HL-60 (cell line): ENCODE measurements at places on chromosomes 5 and 9.

GRCh38 chr9:114395768-114396167 is 8.0 kb upstream of the AKNA start:
- DNase-seq: no peak

- DNase-seq: no peak
These were observed 72.6 kb upstream of the GALNT10 start for GRCh38 chr5:154117930-154118329.

DNA sequence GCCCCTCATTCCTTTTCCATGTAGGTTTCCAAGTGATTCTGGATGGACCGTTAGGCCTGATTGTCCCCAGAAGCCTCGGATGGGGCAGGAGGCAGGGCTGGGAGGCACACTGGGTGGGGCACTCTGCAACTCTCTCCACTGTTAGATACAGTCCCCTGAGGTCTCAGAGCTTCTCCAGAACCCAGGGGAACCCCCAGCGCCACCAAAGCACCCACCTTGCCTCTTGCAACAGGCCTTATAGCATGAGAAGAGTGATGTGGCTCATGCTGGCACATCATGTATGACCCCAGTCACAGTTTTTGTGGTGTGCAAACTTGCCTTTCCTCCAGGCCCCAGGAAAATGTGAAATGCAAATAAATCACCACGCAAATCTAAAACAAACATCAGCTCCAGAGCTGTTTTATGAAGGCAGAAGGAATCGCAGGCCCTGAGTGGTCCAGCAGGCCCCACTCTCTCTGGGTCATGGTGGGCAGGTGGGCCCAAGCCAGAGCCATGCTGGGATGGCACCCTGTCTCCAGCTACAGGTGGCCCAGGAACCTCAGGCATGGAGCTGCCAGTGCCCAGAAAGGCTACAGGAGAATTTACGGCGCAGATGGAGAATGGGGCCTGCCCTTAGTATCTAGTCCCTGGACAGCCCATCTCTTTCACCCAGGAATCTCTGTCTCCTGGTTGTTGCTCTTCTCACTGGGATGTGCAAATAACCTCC is 36.3 kb upstream of the CDKN2AIPNL start:
- no peak for DNase-seq

GRCh38 chr5:179387151-179388110 is 42.2 kb upstream of the ADAMTS2 start:
- DNase-seq: no peak

DNA sequence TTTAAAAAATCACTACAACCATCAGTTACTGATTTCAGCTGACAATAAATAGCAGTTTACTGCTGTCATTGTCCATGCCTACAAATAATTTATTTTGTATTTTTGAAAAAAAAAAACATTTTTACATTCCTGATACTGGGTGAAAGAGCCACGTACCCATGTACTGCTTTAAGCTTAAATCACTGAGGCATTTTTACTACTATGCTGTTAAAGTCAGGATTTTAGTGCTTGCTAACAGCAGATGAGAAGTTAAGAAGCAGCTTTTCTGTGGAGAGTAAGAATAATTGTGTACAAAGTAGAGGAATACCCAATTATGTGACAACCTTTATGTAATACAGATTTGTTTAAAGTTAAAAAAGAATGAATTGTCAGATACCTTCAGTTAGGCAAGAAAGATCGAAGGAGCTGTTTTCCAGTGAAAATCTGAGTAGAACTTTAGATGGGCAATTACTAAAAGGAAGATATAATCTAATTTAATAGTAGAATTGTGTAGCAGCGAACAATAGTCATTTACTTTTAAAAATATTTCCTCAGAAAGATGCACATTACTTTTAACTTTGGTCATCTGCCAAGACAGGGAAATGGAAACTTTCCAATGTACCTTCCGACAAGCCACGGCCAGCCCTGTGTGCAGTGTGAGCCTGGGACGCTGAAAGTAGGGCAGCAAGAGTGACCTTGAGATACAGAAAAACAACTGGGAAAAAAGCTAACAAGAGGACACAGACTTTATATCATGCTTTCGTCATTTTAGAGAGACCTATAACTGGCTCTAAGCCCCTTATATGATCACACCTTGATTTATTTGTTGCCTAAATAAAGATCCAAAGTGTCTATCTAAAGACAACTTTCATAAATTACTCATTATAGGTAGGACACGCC is 39.9 kb downstream of the RHOBTB3 start:
- DNase-seq: no peak

GRCh38 chr5:72293495-72294055 is 26.5 kb downstream of the MRPS27 start:
- DNase-seq: no peak

DNA sequence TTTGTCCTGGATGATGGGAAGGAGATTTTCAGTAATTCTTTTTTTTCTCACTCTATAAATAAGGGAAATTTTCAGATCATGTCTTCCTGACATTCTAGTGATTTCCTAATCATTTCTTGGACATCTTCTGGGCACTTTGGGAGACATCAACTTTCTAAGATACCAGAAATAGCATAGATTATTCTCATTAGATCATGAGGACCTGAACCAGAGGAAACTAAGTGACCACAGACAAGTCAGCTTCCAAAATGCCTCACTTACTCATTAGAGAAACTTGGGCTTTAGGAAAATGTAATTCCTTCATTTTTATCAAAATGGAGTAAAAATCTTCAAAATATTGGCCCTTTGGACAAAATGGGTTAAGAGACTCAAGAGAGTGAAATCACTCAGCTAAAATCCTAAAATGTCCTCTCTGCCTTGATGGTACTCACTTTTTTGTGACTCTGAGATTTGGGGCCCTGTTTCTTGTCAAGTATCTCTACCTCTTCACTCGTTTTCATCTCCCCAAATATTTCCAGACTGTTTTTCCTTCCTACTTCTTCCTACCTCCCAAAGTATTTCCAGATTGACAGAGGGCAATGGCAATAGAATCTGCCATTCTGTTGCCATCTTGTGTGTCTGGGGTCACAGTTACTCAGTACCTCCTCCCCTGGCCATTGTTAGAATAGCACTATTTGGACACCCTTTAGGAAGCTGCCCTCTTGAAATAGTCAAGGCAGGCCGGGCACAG is 194.5 kb downstream of the NR3C1 start:
- DNase-seq: no peak

GRCh38 chr9:114149765-114150340 is 5.5 kb upstream of the COL27A1 start:
- no peak for DNase-seq

GRCh38 chr9:83056174-83056573 is 6.8 kb downstream of the RASEF start:
- no peak for DNase-seq

DNA sequence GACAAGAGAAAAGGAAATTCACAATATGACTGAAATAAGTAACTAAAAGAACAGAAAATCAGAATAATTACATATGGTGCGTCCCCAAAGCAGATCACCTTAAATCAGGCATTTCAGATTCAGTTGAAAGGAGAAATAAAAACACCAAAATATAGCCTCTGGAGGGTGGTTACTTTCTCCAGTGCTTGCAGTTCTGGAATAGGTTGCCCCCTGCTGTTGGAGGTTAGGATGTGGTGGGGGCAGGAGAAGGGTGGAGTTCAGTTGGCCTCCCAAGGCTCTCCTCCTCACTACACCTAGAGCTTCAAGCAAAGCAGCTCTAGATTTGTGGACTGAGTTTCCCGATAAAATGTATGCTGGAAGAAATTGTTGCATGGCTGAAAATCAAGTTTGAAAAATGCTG is 338.2 kb upstream of the TLE4 start:
- no peak for DNase-seq

- DNase-seq: no peak
These were observed 21.5 kb upstream of the MYO10 start for GRCh38 chr5:16957304-16958196.
